ENCODE measurements at places on chromosomes 1 and 21.
A peak's percentile ranks its signal among the peaks of the same experiment; 100 is the strongest.

DNA sequence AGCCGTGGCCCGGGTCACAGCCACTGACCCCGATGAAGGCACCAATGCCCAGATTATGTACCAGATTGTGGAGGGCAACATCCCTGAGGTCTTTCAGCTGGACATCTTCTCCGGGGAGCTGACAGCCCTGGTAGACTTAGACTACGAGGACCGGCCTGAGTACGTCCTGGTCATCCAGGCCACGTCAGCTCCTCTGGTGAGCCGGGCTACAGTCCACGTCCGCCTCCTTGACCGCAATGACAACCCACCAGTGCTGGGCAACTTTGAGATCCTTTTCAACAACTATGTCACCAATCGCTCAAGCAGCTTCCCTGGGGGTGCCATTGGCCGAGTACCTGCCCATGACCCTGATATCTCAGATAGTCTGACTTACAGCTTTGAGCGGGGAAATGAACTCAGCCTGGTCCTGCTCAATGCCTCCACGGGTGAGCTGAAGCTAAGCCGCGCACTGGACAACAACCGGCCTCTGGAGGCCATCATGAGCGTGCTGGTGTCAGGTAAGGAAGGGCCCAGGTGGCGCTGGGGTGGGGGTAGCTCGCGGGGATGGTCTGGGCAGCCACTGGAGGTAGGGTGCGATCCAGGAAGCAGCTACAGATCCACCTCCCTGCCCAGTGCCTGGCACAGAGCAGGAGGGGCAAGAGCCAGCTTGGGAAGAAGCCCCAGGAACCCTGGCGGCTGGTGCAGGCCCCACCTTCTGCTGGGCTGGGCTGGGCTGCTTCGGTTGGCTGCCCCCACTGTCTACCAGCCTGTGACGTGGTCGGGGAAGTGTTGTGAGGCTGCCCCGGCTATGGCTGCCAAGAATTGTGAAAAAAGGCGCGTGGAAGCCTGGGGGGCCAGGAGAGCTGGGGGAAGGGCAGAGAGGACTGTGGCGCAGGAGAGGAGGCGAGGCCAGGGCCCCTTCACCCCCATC, 3.8 kb downstream of the CELSR2 start:
- DNase-seq: peak; percentile 79

DNA sequence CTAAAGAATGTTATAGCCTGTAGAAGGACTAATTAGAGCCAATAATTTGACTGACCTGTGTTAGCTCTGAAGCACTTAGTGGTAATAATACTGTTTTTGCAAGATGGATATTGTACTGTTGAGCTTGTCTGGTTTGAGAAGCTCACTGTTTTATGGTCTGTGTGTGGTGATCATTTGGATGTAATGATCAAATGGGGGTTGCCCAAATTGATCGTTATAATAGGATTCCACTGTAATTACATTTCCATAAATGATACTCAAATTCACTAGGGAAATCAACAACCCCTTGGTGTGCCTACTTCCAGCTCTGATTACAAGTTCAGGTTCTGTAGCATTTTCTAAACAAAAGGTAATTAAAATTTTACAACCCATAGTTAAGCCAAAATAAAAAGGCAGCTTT, 971.4 kb downstream of the TTLL7 start:
- no peak for DNase-seq

- DNase-seq: no peak
These were observed 5.8 kb downstream of the PERM1 start for GRCh38 chr1:975896-976683.

GRCh38 chr1:208880433-208881100, 636.4 kb upstream of the PLXNA2 start:
- DNase-seq: no peak

DNA sequence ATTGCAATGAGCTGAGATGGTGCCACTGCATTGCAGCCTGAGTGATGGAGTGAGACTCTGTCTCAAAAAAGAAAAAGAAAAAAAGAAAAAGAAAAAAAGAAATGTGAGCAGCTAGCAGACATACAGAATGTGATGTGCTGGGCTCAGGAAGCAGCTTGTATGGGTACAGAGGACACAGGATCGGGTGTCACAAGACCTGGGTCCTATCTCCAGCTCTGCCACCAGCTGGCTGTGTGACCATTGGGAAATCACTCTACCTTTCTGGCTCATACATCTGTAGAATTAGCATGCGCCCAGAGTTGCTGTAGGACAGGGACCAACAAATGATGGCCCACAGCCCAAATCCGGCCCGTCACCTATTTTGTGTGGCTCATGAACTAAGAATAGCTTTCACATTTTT, 3.3 kb upstream of the PLA2G2C start:
- no peak for DNase-seq

Data from C1 segment of cervical spinal cord (tissue), 14 donors.